ENCODE measurements at places on chromosomes 4 and X.

- DNase-seq = no peak
Observed at GRCh38 chr4:183814461-183814860, 90.6 kb upstream of the STOX2 start.

GRCh38 chrX:153766871-153767673, 3.0 kb downstream of the PLXNB3 start:
- no peak for DNase-seq

- no peak for DNase-seq
Observed at GRCh38 chrX:1041091-1041490, 171.4 kb downstream of the CRLF2 start.

DNA sequence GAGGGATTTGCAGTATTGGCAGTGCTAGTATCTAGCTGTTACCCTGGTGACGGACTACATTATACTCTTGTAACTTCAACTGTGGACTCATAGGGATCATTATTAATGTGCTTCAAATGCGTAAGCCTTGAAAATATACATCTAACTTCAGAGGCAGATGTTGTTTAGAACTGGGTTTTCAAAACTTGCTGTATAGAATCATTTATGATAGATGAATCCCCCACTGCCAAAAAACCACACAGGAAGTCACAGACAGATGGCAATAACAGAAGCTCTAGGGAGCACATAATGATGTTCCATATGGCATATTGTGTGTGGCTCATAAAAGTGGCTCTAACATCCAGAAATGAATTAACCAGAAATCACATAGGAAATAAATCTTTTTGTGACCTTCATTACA, 62.3 kb upstream of the RELL1 start:
- DNase-seq = no peak

- DNase-seq = no peak
Observed at GRCh38 chr4:56134266-56134665, 185.5 kb downstream of the CEP135 start.

DNA sequence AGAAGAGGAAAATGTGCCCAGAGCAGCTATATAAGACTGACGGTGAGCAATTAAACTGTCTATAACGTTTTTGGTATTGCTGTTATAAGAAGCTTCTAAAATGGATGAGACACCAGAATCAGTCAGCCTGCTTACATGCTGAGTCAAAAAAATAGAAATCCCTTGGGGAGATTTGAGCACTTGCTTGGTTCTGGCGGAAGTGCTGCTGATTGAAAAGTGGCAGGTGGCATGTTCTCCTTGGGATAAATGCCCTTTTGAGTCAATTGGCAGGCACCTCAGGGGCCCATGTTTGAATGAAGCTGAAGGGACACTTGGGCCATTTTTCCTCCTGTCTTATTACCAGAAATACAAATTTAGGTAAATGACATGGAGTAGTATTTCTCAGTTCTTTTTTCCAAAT, 148.7 kb downstream of the PTCHD1 start:
- DNase-seq = no peak

GRCh38 chr4:10758906-10759305, 74.3 kb upstream of the CLNK start:
- no peak for DNase-seq

DNA sequence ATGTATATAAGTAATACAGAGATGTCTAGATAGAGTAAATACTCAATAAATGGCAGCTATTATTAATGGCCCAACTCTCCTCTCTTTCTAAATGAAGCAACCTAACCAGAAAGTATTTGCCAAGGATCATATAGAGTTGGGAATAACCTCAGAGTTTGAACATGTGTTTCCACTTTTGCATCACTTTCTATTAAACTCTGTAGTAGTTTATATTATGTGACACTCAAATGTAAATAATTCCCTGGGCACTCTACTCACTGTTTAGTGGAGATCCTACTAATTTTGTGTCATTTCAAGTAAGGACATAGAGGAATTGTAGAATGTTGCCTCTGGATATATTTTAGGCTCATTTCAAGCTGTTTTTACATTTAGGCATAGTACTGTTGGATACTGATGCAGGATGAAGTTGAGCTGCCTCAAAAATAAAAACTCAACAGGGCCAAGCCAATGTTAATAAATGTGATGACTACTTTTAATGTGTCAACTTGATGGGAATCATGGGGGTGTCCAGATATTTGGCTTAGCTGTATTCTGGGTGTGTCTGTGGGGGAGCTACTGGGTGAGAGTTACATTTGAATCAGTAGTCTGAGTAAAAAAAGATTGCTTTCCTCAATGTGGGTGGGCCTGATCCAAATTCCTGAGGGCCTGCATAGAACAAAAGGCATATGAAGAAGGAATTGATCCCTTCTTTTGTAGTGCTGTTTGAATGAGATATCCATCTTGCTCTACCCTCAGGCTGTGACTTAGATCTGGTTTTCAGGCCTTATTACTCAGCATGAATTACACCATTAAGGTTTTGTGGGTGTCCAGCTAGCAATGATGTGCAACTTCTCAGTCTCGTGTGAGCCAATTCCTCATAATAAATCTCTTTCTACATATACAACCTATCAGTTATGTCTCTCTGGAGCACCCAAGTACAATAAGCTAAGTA, 1368.2 kb downstream of the STIM2 start:
- DNase-seq = no peak

- no peak for DNase-seq
Observed at GRCh38 chr4:56160636-56161035, 211.9 kb downstream of the CEP135 start.

GRCh38 chr4:3468804-3469203, 5.7 kb downstream of the DOK7 start:
- DNase-seq = no peak

DNA sequence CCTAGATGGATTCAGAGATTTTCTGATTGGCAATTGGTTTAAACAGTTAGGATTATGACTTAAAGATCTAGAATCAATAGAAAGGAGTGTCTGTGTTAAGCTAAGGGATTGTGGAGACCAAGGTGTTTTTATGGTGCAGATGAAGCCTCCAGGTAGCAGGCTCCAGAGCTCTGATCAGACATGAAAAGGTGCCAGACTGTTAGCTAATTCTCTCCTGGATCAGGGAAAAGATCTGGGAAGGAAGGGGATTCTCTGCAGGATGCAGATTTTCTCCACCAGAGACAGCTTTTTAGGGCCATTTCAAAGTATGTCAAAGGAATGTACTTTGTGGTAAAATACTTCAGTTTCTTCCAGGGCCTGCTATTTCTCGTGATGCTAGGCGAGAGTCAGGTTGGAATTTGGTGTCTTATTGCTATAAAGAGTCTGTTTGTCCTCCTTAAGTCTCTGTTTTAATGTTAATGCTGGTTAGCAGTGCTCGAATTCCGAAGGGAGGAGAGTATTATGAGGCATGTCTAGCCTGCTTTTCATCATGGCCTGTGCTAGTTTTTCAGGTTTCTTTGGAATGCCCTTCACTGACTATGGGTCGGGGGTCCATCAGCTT, 12.0 kb upstream of the GPR78 start:
- no peak for DNase-seq

GRCh38 chr4:126890994-126891393, 741.8 kb upstream of the INTU start:
- no peak for DNase-seq

DNA sequence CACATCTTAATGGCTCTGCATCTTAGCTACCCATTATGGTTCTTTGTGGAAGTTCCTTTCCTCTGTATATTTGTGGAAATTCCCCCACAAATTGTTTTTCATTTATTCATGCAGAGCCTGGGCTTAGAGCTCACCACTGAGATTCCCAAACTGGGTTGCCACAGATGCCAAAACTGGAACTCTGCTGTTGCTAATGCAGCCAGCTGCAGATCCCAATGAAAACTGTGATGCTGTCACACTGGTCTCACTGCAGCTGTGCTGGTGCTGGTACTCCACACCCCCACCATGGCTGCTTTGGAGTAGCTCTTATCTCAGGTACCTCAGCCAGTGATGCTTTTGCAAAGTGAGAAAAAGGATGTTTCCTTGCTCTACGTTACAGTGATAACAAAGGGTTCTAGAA, 87.7 kb downstream of the DCK start:
- DNase-seq = no peak

- no peak for DNase-seq
Observed at GRCh38 chr4:62018537-62018936, 818.4 kb downstream of the ADGRL3 start.

DNA sequence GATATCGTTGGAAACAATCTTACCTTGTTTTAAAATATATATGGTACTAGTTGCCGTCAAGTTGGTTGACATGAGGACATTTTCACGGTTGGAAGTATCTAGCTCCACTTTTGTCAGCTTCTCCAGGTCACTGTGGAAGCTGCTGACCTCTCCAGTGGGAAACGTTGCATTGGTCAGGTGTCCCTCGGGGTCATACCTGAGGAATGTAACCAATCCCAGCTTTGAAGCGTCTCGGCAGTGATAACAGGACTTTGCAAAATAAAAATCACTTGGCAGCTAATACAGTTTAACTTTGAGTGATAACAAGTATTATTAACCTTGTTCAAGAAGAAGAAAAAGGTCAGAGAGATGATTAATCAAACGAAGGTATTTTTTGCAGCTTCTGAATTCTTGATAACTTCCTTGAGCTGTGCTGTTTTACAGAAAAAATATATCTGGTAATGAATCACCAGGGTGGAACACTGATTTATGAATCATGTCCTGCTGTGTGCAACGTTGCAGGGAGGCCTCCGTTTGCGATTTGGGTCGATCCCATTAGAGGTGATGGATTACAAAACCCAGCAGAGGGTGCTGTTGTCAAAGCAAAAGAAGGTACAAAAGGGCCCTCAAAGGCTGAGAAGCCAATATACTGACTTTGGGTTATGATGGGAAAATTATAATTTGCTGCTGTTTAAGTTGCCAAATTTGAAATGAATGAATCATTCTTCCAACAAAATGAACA, 60.1 kb downstream of the SH2D1A start:
- DNase-seq = peak; percentile 27

DNA sequence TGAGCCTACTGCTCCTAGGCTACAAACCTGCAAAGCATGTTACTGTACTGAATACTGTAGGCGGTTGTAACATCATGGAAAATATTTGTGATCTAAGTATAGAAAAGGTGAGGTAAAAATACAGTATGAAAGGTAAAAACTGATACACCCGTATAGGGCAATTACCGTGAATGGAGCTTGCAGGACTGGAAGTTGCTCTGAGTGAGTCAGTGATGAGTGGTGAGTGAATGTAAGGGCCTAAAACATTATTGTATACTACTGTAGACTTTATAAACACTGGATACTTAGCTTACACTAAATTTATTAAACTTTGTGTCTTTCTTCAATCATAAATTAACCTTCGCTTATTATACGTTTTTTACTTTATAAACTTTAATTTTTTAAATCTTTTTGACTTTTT, 3.7 kb downstream of the KIF4A start:
- DNase-seq = no peak

DNA sequence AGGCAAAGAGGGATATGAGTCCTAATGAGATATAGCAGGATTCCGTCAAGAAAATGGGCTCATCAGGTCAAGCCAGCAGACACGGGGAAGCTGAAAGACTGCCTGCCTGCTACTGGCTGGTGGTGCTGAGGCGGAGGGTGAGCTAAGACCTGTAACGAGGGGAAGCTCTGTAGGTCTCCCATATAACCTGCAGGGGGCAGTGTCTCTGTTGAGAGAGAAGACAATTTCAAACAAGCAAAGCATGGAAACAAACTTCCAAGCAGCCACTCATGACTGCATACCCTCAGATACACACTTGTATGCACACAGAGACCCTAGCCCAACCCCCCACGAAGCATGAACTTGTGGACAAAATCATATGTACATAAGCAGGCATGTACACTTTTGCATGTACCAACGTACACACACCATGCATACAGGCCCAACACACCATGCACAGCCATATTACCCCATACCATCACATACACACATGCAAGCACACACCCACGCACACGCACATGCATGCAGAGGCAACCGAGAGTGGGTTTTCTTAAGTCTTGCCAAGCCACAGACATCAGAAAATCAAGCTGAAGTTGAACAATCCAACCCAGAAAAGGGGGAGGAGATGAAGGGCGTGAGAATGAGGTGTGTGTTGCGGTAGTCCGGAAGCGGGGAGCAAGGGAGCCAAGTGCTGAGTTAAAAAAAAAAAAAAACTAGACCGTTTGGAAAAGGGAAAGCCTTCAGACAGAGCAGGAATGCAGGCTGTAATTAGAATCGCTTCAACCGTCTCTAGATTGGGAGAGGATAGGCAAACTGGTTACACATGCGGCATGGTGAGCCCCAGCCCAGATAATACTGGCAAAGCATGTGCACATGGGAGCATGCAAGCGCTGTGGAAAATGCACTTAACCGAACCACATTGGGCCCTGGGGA, 71.0 kb downstream of the PJA1 start:
- peak; percentile 7 for DNase-seq

- DNase-seq = no peak
Observed at GRCh38 chrX:71225676-71226075, 2.7 kb downstream of the GJB1 start.

GRCh38 chr4:177267911-177268310, 41.8 kb upstream of the NEIL3 start:
- no peak for DNase-seq

GRCh38 chrX:31165241-31166035, 93.6 kb upstream of the FTHL17 start:
- no peak for DNase-seq

DNA sequence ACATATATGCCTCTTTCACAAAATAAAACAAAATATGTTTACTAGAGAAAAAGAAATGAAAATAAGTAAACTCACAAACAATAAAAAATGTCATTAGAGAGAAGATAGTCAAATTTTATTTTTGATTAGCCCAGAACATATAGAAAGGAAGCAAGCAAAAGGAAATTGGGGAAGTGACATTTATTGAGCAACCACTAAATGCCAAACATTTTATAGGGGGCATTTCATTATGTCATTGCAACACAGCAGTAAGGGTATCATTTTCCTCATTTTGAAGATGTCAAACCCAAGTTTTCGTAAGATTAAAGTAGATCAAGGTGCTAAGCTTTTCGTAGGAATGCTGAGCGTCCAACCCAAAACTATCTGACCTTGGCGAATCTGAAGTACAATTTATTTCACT, 1331.5 kb upstream of the PABPC4L start:
- no peak for DNase-seq

DNA sequence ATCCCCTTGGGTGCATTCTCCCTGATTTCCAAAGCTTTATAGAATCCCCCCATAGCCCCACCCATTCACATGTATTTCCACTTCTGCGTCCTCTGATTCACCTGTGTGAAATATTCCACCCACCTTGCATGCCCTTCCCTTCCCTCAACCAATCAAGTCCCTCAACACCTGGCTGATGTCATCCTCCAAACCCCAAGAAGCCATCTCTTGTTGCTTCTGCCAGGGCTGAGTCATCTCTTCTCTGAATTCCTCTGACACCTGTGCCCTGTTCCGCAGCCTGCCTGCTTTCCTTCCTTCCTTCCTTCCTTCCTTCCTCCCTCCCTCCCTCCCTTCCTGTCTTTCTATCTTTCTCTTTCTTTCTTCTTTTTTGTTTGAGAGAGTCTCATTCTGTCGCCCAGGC, 9.9 kb downstream of the CRMP1 start:
- no peak for DNase-seq

Data from activated CD4-positive, alpha-beta T cell treated with anti-CD3 and anti-CD28 coated beads for 1 hour (primary cell).